CD4-positive, alpha-beta T cell treated with Interleukin-2 at 100 ng/mL for 4 hours (primary cell): ENCODE measurements at places on chromosomes 2 and 18.

DNA sequence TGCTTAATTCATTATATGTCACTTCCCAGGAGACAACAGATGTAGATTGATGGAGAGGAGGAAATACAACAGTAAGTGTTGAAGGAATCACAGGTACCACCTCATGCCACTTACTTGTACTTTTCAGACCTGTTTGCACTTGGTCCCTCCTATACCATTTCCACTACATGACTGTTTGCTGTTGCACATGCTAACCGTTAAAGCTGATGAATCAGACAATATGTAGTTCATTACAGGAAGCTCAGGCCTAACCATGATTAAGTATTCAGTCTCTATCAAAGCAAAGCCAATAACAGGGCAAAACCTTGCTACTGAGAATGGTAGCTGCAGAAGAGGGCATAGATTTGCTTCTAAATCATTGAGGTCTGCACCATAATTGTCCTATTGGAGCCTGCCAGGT lies 30.2 kb upstream of the GRP start:
- DNase-seq = no peak

- no peak for DNase-seq
Observed at GRCh38 chr2:238684362-238685326, 163.2 kb upstream of the TWIST2 start.

GRCh38 chr2:79275197-79275596 lies 115.6 kb upstream of the REG3A start:
- no peak for DNase-seq

DNA sequence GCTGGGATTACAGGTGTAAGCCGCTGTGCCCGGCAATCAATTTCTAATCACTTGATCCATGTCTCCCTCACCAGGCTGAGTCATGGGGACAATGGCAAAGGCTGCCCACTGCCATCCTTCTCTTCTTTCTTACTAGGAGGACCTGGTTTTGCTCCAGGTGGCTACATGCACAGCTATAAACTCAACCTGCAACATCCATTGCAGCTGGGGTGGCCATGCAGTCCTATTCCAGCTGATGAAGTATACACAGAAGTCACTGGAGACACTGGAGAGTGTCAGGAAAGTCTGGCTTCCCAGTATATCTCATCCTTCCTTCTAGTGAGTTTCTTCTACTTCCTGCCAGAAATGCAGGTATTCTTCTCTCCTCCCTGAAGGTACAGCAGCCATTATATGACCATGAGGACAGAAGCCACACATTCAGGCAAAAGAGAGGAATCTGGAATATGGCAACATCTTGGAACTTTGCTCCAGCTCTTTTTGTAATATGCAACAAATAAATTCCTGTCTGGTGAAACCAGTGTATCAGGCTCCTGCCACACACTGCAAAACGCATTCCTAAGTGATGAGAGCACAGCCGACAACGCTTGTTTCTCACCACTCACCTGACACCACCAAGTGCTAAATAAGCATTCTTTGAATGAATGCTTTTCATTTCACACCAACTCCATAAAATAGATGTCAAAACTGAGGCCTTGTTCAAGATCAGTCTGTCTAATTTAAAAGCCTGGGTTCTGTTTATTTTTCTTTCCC lies 32.3 kb downstream of the SCTR start:
- no peak for DNase-seq

DNA sequence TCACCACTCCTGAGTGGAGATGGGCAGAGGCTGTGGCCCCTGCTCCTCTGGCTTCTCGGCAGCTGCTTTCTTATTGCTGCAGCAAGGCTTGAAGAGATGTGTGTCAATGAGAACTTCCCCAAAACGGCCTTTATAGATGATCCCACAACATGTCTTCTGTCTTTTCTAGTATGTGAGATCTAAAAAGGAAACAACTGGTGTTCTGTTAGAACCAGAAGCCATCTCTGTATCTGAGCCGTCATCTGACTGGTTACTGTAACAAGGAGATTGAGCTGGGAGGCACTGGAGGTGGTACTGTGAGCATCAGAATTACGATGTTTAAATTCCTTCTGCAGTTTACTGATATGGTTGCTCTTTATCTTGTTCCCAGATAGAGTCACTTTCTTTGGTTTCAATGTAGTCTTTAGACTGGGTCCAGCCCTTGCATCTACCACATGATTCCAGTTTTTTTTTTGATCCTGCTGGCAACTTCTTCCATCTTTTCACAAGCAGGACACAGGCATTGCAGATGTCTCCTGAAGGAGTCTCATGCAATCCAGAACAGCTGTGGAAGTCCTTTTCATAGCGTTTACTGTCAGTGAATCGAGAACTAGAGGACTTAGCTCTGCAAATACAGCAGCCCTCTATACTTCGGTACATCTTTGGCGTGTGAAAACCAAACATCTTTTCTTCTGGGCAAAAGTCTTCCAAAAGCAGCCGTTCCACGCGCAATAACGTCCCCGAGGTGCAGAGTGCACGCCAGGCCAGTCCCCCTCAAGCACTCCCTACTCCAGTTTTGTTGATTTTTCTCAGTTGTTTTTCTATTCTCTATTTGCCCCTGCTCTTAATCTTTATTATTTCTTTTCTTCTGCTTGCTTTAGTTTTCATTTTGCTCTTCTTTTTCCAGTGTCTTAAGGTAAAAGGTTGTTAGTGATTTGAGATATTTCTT lies 29.7 kb downstream of the TAF4B start:
- DNase-seq = no peak

DNA sequence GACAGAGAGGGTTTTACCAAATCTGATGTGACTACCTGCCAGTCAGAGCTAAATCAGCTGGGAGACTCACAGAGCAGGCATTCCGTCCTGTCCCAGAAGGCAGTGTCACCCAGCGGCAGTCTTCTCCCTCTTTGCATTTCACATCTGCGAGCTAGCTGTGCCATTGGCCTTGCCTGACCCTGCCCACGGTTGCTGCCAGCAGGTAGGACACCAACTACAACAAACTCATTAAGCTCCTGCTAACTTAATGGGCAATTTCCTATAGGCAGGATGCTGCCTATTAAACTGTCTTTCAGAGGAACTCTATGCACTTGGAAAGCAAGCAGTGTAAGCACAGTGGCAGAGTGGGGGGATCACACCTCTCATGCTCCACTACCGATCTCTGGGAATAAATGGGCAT lies 116.4 kb upstream of the CAPN13 start:
- DNase-seq = no peak

GRCh38 chr18:11383381-11383780 lies 226.0 kb upstream of the SLC35G4 start:
- DNase-seq = no peak

- DNase-seq = peak; percentile 6
Observed at GRCh38 chr2:205682239-205682970, at the start of gene NRP2. Gene NRP2, plus strand, starts transcription at chr2:205682501. Its CDS starts 790 bp downstream, at chr2:205683291.
